DMS53 (cell line): ENCODE measurements at places on chromosomes 16 and 17.

DNA sequence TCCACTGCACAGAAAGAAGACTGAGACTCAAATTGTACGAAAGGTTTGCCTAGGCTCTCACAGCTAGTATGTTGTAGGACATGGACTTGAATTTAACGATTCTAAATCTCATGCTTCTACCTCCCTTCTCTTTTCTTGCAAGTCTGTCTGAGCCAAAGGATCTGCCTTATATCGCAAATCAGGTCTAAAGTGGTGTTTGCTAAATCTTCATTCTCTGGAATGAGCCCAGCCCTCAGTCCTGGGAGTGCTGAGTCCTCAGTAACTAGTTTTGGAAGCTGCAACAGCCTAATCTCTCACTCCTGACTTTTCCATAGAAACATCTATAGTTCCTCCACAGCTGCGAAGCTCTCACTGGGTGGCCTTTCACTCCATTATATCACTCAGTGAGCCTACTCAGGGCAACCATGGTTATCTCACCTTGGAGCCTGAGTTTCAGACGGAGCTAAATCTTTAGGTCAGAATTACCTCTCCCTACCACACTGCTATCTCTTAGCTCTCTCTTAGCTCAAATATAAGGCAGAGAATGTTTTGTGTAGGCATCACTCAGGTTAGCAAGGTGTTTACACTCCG is 575.5 kb upstream of the C16orf82 start:
- no peak for DNase-seq

- no peak for DNase-seq
Observed at GRCh38 chr17:40070709-40071312, 8.0 kb downstream of the THRA start.

DNA sequence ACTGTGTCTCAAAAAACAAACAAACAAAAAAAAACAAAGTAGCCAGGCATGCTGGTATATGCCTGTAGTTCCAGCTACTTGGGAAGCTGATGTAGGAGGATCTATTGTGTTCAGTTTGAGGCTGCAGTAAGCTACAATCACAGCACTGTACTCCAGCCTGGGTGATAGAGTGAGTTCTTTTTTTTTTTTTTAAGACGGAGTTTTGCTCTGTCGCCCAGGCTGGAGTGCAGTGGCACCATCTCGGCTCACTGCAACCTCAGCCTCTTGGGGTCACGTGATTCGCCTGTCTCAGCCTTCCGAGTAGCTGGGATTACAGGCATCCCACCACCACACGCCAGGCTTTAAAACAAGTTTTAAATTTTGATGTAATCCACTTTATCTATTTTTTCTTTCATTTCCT is 80.2 kb upstream of the STAC2 start:
- no peak for DNase-seq

DNA sequence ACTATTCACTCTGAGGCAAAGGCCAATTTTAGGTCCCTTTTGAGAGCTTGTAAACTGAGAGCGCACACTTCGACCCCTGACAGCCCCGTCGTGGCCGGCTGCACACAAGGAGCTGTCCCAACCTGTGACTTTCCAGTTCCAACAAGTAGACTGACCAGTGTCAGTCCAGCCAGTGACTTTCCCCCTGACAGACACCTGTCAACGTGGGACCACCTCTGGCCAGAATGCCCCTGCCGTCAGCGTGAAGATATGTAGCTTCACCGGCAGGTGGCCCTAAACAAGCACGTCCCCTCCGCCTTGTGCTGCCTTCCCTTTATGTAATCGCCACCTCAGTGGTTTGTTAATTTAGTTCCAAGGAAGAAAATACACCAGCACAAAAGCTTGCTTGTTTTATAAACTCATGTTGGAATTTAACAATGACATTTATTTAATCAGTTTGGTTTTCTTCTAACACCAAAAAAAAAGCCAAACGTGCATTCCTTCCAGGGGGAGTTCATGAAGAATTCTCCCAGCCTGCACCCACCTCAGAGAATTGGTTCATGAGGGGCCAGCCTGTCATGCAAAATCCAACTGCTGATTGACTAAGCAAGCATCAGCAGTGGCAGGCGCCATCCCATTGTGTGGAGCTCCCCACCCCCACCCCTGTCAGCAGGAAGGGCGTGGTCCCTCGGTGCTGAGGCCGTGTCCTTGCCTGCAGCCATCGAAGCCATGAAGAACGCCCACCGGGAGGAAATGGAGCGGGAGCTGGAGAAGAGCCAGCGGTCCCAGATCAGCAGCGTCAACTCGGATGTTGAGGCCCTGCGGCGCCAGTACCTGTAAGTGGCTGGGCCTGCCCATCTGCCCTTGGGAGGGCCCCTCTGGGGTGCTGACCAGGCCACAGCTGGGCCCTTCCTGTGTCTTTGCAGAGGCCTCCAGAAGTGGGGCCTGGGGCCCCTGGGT is 33.9 kb downstream of the PLD6 start:
- no peak for DNase-seq

DNA sequence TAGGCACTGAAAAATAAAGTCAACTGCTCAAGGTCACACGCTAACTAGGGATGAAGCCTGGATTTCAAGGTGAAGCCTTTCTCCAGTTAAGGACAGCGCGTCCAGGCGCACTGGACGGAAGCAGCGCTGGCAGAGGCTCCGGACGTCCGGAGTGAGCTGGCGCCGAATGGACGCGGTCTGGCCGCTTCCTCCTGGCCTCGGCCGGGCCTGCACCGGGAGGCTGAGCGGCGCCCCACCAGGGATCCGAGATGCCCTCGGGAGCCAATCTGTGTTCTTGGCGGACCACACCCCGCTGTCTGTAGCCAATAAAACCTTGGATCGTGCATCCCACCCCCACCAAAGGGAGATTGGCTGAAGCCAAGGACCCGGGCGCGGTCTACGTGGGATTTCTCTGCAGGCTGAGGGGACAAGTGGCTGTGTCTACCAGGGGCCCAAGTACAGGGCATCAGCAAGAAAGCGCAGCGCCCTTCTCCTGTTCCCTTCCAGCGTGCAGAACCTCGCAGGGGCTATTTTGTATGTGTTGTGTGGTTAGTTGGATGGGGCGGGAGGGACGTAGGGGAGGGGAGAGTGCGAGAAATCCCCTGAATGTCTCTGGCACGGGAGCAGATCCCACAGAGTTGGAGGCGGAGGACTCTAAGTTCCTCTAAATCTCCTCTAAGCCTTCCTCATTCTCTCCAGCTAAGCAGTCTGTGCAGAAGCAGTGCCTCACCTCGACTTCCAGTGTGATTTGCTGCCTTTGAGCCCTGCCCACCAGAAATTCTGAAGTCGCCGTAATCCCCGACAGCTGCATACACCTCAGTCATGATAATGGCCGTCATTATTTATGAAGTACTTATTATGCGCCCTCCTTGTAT is 2.5 kb upstream of the AKAP10 start:
- DNase-seq: no peak

DNA sequence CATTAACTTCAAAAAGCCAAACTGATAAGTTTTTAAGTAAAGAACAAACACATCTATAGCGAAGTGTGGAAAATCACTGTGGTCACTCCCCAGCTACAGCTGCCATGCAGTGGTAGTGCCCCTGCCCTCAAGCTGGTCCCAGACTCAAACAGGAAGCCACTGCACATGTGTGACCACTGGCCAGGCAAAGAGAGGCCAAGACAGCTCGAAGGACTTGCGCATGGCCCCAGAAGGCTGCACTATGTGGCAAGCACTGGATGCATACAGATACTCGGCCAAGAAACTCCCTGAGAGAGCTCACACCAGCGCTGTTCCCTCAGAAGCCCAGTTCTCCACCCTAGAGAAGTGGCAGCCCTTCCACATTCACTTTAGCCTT is 82.4 kb downstream of the ANKRD11 start:
- no peak for DNase-seq

DNA sequence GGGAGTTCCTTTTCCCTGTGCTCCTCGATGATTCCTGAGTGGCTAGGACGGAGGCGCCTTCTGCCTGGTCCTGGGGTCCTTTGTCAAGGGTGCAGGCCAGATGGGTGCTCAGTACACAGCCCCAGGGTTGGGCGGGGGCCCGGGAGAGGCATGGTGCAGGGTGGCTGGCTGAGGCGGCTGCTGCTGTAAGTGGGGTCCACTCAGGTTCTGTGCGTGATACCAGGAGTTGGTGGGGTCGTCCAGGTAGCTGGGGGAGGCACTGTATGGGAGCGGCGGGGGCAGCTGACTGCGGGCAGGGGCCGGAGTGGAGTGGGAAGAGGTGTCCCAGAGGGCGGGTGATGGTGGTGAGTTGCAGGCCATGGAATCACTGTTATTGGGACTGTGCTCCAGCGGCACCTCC is 3.6 kb downstream of the DLX3 start:
- no peak for DNase-seq

- no peak for DNase-seq
Observed at GRCh38 chr16:83058376-83058775, 431.6 kb downstream of the CDH13 start.

DNA sequence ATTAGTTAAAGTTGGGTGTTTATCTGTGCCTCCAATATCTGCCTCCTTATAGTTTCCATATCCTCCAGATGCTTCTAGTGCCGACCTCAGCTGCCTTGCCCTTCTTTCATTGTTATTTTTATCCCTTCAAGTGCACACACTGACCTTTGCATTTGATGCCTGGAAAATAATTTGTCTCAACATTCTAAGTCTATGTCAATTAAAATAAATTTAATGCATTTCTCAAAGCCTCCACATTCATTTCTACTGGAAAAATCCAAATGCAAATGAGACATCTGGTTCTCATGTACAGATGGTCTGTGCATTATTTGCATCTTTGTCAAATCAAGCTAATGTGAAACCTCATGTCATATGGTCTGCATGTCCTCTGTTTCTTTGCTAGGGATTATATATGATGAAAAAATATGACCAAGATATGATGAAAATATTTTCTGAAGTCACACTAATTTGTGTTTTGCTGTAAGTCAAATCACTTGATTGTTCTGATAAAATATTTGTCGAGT is 61.4 kb downstream of the TMEM100 start:
- DNase-seq: no peak

GRCh38 chr17:6421700-6422604 is 13.0 kb downstream of the AIPL1 start:
- DNase-seq: peak; percentile 91

- no peak for DNase-seq
Observed at GRCh38 chr16:66916518-66916917, 2.2 kb downstream of the CDH16 start.

DNA sequence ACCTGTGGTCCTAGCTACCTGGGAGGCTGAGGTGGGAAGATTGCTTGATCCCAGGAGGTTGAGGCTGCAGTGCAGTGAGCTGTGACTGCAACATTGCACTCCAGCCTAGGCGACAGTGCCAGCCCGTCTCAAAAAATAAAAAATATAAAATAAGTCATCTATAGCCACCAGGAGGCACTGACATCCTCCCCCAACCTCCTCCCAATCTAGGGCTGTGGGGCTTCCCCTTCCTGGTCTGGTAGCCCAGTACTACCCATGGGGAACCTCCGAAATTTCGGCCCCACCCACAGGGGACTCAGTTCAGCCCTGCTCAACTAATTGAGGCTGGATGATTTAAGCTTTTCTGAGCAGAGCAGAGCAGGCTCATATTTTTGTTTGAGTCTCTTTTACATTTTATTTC is 3.2 kb downstream of the ZSCAN10 start:
- peak; percentile 33 for DNase-seq

DNA sequence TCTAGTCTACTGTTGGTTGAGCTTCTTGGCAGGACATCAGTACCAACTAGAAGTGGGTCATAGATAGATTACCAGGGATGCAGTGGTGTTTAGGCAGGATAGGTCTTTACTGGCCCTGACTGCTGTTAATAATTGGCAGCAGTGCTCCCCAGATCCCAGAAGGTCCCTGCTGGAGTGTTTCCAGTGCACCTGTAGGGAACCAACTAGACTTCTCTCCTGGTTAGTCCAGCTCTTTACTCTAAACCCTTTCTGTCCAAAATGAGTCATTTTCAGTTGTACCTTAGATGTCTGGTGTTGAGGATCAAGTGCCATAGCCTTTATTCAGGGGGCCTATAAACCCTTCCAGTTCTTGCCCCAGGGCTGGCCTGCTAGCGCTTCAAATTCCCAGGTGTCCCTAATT is 8.7 kb downstream of the POLR2C start:
- DNase-seq: peak; percentile 42

DNA sequence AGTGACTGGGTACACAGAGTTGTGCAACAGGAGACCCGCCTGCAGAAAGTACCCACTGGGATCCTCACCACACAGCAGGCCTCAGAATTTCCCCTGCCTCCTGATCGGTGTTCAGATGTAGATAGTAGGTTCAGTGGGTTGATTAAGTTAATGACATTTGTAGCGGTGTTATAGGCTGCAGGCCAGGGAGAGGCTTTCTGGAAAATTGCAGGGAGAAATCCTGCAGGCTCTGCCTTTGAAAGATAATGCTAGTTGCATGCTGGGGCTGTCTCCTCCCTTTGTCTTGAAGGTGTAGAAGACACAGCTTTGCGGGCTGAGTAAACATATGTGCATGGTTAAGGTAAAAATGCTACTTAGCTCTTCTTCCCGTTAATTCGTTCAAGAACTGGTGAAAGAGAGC is 406.3 kb upstream of the RBFOX1 start:
- no peak for DNase-seq

- peak; percentile 67 for DNase-seq
Observed at GRCh38 chr16:14203166-14203565, 132.0 kb downstream of the MRTFB start.

DNA sequence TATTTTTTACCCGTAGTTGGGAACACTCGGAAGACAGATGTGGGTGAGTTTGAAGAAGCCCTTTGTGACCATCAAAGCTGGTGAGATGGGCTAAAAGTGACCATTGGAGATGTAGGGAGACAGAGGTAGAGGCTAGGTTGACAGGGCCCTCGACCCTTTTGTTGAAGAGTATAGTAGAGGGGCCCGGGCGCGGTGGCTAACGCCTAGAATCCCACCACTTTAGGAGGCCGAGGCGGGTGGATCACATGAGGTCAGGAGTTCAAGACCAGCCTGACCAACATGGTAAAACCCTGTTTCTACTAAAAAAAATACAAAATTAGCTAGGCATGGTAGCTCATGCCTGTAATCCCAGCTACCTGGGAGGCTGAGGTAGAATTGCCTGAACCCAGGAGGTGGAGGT is 16.2 kb upstream of the NFATC3 start:
- no peak for DNase-seq

- DNase-seq: peak; percentile 83
Observed at GRCh38 chr17:64133546-64134215, 3.7 kb upstream of the ERN1 start.

GRCh38 chr16:68283346-68283745 is 19.0 kb downstream of the SLC7A6 start:
- DNase-seq: no peak

DNA sequence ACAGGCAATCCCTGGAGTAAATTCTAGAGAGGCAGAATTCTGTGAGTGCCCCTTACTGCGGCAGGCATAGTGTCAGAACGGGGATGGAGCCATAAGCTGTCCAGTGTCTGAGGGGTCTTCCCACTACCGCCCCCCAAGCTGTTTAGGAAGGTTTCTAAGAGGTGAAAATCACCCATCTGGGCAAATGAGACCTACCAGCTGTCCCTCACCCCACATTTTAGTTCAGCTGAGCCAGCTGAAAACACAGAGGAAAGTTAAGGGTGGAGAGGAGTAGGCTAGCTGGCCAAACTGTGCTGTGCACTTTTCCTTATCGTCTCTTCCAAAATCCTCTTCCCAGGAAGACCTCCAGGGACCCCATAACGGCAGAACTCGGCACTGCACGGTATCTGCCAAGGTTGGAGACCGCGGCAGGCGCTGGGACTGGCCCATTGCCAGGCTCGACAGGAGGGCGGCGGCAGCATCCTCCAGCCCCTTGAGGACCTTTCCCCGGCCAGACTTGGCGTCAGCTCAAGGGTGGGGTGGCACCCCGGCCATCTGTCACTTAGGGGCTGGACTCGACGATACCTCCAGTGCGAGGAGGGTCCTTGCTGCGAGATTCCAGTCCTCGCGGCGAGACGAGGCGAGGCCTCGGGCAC is 955 bp downstream of the ACLY start:
- no peak for DNase-seq

GRCh38 chr17:75086496-75087181 is 1.1 kb upstream of the SLC16A5 start:
- no peak for DNase-seq
